ENCODE measurements at places on chromosomes 12 and 14.
A peak's percentile ranks its signal among the peaks of the same experiment; 100 is the strongest.

DNA sequence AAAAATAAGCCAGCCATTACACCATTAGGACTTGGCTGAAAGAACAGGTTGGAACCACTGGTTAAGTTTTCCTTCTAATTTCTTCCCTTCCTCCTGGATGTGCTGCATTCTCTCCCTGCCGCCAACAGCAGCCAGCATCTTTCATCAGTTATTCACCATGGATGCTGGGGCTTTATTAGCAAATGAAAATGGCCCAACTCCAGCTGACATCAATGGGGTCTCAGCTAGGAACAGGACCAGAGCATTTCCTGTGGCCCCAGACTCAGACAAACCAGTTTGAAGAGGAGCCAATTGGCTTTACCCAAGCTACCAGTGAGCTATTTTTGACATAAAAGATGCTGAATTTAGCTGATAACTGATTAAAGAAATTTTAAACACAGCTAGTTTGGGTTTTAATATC is 26.0 kb upstream of the TBX5 start:
- DNase-seq: no peak

DNA sequence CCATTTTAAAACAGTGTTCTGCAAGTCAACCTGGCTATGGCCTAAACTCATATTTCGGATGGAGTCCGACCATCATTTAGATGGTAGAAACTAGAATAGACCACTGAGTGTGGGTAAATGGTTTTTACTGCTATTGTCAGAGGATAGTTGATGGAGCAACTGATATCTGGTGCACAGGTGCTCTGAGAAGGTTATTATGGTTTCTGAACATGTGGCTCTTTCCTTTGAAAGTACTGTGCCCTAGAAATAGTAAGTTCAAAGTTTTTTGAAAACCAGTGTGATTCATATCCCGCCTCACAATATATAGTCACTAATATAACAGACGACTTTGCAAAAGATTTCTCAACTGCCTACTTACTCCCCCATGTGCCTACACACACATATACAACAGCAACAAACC is 64.4 kb upstream of the BTG1 start:
- DNase-seq: no peak

- DNase-seq: no peak
These were observed 222.3 kb downstream of the RAD51B start for GRCh38 chr14:68041876-68042354.

DNA sequence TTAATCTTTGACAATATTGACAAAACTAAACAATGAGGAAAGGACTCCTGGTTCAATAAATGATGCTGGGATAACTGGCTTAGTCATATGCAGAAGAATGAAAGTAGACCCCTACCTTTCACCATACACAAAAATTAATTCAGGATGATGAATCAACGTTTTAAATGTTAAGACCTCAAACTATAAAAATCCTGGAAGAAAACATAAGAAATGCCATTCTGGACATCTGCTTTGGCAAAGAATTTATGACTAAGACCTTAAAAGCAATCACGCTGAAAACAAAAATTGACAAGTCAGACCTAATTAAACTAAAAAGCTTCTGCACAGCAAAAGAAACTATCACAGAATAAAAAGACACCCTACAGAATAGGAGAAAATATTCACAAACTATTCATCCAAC is 97.4 kb downstream of the LMNTD1 start:
- peak; percentile 20 for DNase-seq

- DNase-seq: no peak
These were observed 146.5 kb downstream of the SRGAP1 start for GRCh38 chr12:63990828-63991547.

Measured in iris pigment epithelial cell (primary cell).